ENCODE measurements at places on chromosomes 12 and 14.

- DNase-seq: no peak
Measured at GRCh38 chr12:65392491-65392890, 114.0 kb downstream of the MSRB3 start.

DNA sequence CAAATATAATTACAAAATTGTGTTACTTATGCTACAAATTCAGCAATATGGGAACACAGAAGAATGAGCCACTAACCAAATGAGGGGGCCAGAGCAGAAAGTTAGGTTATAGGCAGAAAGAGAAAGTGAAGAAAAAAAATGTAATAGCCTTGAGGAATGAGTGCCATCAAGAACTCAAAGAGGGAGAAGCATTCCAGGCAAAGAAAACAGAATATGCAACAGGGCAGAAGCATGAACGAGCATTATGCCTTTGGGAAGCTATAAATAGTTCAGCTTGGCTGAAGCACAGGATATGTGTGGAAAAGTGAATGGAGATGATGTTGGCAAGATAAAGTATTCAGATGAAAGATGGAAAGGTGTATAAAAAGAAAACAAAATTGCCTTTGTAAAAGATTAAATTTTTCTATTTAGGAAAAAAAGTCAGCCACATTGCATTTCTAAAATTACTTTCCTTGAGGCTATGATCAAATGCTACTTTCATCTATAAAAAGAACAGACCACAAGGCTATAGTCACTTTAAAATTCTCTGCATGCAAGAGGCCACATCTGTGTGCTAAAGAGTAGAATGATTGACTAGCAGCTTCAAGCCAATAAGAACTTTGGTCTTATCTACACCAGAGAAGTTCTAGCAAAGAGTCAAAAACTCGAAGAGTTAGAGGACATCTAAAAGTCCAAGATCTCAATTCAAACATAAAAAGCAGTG is 193.6 kb upstream of the GARIN6 start:
- peak; percentile 43 for DNase-seq

- no peak for DNase-seq
Measured at GRCh38 chr14:100533656-100534485, 53.3 kb downstream of the BEGAIN start.

DNA sequence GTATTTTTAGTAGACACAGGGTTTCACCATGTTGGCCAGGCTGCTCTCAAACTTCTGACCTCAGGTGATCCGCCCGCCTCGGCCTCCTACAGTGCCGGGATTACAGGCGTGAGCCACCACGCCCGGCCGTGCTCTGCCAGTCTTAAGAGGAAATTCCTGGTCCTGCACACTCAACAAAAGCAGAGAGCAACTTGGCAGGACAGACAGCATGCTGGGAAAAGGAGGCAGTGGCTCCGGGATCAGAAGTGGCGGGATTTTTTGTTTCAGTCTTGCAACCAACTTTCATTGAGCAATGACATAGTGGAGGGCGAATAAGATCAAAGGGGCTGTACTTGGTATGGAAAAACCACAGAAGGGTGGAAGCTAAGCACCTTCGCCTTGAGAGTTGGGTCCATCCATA is 2.1 kb downstream of the CKAP4 start:
- DNase-seq: peak; percentile 53

DNA sequence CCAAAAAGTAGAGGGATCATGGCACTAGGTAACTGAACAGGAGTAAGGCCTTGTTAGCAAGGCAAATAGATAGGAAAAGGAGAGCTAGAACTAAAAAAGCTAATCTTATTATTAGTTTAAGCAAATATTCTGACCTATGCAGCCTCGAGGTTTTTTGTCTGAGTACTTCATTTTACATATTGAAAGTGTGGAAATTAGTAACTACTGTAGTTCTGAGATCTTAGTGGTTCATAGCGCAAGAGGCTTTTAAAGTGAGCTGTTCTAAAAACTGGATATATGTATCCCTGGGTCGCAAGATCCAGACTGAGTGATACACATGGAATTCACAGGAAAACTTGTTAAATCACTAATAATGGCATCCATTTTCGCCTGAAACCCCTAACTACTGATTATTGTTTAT is 411.0 kb upstream of the SOX5 start:
- DNase-seq: peak; percentile 1

DNA sequence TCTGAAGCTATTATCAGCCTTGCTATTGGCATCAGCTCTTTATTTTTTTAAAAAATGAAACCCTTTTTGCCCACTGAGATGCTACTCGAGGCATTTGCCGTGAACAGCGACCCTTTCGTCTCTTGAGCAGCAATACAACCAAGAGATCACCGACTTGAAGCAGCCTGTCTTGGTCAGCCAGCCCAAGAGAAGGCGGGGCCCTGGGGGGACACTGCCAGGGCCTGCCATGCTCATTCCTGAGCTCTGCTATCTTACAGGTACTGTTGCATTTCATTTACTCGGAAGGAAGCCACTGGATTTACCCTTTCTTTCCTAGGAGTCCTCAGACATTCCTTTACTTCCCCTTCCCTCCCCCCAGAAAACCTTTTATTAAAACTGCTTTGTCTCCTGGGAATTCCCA is 16.7 kb downstream of the PIWIL1 start:
- no peak for DNase-seq

DNA sequence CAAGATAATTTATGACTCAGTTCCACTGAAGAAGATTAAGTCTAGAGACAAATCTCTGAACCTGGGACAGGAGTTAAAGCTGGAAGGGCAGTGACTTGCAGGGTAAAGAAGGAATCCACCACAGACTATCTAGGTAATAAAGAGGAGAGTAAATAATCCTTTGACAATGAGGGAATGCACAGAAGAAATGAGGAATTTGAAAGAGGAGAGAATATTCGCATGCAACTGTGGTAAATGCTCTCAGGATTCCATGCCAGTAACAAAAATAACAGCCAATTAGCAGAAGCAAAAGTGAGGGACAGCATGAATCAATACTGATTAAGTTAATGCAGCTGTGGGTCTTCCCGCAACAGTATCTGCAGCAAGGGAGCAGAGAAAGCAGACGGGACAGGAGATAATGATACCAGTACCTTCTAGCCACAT is 77.0 kb downstream of the KITLG start:
- DNase-seq: no peak

DNA sequence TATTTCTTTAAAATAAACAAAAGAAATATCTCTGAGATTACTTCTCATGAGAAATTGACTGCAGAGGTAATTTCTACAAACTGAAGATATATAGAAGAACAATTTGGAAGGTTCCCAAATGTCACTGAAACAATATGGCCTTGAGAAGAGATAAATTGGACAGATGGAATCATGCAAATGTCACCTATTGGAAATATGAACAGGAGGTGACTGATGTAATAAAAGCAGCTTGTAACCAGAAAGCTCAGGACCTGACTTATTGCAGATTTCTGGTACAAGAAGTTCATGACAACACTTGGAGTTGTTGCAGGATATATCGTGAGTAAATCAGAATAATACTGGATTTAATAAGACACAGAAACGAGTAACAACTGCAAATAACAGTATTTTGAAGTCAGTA is 93.3 kb upstream of the TRHDE start:
- DNase-seq: no peak

DNA sequence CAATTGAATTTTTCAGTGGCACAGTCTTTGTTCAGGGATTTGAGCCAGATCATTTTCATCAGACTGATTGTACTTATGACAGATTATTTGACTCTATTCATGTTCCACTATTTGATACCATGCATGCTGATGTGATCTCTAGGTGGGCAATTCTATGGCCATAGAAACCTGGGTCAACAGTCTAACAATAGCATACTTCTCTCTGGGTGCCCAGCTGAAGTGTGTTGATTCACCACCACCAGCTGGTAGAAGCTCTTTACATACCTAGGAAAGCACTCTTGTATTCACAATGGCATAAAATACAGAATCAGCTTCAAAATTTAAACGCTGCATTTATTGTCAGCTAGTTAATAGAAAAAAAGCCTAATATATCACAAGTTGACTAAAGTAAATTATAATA is 90.2 kb upstream of the TMTC2 start:
- no peak for DNase-seq

- DNase-seq: no peak
Measured at GRCh38 chr12:46461459-46461858, 88.9 kb upstream of the SLC38A2 start.

DNA sequence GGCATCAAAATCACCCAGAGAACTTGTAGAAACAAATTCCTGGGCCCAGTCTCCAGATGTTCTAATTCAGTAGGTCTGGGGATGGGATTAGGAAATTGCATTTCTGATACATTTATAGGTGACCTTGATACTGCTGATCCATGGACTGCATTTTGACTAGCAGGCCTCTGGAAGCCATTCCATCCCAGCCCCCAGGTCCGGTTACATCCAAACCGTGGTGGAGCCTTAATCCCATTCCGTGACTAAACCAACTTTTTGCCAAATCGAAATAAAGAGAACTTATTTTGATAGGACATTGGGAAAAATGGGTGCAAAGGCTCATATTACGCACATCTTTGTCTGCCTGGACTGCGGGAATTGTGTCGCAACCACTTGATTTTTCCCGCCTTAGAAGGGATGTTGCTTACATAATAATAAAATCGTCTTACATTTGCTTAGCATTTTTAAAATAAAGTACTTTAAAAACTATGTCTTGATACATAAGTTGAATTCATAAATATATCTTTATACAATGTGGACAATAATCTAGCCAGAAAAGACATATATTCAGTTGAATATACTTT is 5.8 kb upstream of the KCNA5 start:
- DNase-seq: no peak

DNA sequence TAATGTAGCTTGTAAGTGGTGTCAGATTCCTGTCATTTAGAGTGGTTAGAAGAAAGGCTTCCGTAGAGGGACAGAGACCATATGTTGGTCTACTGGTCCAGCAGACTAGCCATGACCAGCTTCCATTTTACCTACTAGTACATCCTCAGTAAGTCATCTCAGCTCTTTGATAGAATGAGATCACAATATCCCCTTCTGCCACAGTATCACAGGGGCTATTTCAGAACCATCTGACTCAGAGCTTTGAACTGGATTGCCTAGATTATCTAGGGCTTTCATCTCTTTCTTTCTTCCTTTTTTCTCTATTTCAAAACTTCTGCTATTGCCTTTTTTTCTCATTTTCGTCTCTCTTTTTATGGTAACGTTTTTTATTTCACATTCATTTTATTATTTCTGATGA is 4.7 kb downstream of the ZDHHC17 start:
- no peak for DNase-seq

DNA sequence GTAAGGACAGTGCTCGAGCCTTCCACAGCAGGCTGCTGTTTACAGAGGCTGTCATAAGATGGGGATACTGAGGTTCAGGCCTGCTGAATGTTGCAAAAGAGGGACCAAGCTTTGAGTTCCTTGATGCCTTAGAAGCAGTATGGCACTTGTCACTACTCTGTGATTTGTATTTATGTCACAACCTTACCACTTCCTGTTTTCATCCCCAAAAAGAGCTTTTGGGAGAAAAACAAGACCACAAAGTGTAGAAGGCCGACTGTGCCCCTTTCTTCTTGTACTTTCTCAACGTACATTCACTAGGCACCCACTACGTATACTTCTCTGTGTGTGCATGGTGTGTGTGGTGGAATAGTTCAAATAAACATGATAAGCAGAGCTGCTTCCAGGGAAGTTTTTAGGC is 90.1 kb downstream of the DRAM1 start:
- DNase-seq: no peak

DNA sequence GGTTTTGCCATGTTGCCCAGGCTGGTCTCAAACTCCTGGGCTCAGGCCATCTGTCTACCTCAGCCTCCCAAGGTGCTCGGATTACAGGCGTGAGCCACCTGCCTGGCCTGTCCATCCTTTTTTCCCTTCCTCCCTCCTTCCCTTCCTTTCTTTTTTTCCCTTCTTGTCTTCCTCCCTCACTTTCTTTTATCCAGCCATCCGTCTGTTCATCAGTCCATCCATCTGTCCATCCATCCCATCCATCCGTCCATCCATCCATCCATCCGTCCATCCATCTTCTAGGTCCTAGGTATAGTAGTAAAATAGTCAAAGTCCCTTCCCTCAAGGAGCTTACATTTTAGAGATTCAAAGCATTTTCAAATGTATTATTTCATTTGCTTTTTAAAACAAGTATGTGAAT is 56.8 kb downstream of the CRADD start:
- no peak for DNase-seq

GRCh38 chr12:100899301-100899700 is 104.7 kb downstream of the ANO4 start:
- no peak for DNase-seq

DNA sequence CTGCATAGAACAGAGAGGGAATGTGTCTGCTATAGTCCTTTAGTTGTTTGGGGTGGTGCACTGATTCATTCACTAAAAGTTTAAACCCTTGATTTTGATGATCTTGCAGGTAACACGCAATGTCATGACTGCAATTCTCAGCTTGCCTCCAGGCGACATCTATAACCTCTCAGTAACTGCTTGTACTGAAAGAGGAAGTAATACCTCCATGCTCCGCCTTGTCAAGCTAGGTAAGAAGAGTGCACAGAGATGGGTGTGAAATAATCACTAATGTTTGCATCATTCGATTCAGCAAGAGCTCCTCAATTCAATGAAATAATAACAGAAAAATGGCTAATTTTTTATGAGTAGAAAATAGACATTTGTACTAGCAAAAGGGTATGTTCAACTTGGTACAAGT is 203.7 kb downstream of the PTPRO start:
- DNase-seq: no peak

DNA sequence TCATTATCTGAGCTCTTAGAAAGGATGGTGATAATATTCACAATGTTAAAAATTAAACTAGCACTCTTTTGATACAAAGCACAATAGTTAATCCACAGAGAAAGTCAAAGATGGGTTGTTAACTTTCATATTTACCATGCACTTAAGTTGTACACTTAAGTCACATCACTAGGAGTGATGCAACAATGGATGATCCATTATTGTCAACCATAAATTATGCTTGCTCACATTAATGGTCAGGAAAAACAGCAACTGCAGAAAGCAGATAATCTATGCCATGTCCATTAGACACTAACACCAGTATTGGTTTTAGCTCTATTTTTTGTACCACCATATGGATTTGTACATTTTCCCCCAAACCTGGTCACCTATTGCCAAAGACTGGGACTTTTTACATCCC is 195.5 kb downstream of the FOXA1 start:
- DNase-seq: no peak

GRCh38 chr12:1305063-1305434 is 289.3 kb downstream of the FBXL14 start:
- peak; percentile 59 for DNase-seq

GRCh38 chr12:29380536-29381523 is at the start of gene ERGIC2:
ERGIC2 (minus strand) TSS chr12:29381172; CDS start chr12:29371633, 9,539 bp downstream.
- peak; percentile 99 for DNase-seq
